Stomach (tissue), 19 donors: ENCODE measurements at places on chromosomes 13 and 19.

GRCh38 chr13:25575562-25575961 lies 203.8 kb downstream of the ATP8A2 start:
- DNase-seq, result no peak

- no peak for DNase-seq
Observed at GRCh38 chr13:82829040-82829439, 1053.2 kb downstream of the SLITRK1 start.

DNA sequence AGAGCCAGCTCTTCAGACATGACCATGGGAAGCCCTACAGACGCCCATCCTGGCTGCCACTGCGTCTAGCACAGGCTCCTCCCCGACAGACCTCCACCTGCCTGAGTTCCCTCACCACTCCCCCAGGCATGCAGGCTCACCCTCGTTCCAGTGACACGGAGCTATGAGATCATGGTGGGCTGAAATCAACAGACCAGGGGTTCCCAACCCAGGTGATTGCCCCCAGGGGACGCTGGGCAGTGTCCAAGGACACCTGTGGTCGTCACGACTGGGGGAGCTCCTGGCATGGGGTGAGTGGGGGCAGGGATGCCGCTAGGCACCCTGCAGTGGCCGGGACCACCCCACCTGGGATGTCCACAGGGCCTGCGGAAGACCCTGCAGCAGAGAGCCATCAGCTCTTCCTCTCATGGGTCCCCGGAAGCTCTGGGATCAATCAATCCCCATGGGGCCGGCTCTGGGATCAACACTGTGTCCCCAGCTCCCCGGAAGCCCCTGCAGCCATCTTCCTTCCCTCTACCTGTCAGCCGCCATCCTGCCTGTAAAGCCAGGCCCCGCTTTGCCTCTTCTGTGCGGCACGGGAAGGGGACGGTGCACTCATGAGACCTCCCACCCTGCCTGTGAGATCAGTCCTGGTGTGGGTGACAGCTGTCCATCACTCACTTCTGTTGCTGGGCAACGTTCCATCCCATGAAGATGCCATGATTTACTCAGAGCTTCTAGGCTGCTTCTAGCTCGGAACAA lies 12.8 kb upstream of the MADCAM1 start:
- no peak for DNase-seq

GRCh38 chr19:18588611-18589379 lies at the start of gene REX1BD:
Gene REX1BD, plus strand, starts transcription at chr19:18588798. Its CDS starts 4 bp downstream, at chr19:18588802.
- peak; percentile 80 for DNase-seq

DNA sequence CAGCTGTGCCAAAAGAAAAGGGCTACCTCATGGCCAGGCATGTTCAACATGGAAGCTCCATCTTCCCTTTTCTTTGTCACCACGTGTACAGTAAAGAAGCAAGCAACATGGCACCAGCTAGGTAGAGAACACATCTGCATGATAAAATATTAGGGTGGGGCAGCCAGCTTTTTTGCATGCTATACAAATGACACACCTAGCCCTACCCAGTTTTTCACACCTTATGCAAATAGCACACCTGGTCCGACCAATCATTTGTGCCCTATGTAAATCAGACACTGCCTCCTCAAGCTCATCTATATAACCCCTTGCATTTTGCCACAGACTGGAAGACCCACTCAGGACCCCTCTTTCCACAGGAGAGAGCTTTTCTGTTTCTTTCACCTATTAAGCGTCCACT lies 85.5 kb downstream of the STOML3 start:
- peak; percentile 8 for DNase-seq

DNA sequence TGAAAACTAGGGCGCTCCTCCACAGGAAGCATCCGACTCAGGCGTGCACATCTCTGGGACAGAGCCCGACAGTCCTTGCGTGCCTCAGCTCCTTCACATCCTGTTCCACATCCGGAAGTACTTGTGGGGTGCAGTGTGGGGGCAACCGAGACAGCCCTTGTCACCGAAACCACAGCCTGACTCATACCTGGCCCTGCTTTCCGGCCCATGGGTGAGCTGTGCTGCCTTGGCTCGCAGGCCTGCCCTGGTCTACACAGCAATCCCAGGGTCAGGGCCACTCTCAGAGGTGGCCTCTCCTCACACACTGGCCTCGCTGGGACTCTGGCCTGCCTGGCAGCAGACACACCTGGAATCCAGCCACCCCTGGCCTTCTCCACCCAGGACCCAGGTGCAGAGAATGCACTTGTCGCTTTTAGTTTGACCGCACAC lies 100.4 kb downstream of the STK24 start:
- DNase-seq, result peak; percentile 81

- DNase-seq, result no peak
Observed at GRCh38 chr19:49793561-49793840, 19.6 kb downstream of the FUZ start.

DNA sequence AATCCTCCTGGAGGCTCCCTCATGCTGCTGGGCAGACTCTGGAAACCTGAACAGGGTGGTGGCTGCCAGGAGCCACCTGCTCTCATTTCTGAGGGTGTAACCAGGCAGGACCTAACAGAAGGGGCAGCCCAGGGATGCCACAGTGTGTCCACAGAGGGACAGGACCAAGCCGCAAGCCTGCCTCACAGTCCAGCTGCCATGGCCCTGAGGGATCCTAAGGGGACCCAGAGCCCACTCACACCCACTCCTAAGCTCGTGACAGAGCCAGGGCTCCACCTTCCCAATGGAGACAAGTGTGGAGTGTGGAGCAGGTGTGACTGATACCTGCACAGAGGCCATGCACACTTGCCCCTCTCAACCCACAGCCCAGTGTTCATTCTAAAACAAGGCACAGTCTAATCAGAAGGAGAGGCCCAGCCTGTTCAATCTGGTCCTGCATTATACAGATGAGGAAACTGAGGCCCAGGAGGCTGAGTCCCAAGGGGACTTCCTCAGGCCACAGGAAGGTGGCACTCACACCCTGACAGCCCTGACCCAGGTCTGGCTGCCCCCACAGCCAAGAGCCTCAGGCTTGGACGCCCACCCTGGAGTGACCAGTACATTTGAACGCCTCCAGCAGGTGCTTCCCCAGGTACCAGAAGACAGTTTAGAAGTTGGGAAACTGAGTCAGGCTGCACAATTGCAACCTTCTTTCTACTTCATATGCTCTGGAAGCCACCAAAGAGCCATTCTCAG lies 220.1 kb downstream of the TUBA3C start:
- no peak for DNase-seq

DNA sequence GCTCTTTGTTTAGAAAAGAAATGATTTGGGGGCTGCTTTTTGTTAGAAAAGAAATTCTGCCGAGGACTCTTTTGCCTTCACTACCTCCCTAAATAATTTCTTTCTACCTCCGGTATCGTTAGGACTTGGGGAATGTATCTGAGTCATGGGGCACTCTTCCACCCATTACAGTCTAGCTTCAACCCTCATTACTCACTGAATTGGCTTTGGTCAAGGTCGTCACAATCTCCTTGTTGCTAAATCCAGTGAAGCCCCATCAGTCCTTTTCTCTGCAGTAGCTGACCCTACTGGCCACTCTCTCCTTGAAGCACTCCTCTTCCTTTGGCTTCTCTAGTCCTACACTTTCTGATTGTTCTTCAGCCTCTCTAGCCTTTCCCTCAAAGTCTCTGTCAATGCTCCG lies 34.0 kb downstream of the WDR87 start:
- no peak for DNase-seq
